ENCODE measurements at places on chromosomes 5 and 9.

DNA sequence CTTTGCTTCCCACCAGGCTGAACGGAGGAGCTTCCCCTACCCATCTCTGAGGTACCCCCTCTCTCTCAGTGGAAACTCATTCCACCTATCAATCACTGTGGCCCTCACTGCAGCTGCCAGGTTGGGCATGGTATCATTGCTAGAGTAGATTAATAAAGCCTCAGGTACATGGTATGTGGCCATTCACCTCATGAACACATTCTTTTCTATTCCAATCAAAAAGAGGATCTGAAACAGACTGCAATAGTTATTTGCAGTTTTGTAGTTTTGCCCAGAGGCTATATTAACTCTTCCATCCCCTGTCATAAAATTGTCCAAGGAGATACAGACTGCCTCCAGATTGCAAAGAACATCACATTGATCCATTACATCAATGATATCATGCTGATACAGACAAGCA lies 85.8 kb upstream of the MVB12B start:
- DNase-seq, result no peak

DNA sequence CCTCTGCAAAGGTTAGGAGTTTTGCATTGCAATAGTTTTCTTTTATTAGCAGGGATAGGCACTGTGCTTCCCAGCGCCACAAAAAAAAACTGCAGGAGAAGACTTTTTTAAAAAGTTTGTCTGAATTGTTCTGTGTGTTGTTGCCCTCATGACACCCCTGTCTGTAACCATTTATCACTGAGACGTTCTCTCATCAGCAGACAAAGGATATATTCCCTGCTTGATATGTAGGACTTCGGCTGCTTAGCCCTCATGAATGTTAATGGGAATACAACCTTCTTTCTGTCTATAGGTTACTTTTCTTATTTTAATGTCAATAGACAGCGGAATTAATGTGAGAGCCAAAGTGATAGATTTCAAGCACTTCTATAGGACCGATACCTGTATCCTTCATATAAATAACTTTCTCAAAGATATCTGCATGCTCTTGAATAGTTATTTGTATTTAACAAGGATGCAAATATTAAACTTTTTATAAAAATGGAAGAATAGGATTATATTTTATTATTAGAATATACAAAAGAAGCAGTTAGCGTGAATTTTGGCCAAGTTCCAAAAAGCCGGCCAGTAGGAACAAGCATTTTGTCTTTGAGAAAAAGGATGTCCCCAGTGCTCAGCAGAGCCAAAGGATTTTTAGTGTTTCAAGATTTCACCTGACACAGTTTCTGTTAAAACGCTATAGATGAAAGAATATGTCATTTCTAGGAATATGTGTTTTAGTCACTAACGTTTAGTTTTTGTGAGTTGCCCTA lies 1.5 kb upstream of the LYSMD3 start:
- DNase-seq, result peak; percentile 6

- peak; percentile 11 for DNase-seq
Observed at GRCh38 chr9:104009826-104010225, 84.3 kb upstream of the SMC2 start.

DNA sequence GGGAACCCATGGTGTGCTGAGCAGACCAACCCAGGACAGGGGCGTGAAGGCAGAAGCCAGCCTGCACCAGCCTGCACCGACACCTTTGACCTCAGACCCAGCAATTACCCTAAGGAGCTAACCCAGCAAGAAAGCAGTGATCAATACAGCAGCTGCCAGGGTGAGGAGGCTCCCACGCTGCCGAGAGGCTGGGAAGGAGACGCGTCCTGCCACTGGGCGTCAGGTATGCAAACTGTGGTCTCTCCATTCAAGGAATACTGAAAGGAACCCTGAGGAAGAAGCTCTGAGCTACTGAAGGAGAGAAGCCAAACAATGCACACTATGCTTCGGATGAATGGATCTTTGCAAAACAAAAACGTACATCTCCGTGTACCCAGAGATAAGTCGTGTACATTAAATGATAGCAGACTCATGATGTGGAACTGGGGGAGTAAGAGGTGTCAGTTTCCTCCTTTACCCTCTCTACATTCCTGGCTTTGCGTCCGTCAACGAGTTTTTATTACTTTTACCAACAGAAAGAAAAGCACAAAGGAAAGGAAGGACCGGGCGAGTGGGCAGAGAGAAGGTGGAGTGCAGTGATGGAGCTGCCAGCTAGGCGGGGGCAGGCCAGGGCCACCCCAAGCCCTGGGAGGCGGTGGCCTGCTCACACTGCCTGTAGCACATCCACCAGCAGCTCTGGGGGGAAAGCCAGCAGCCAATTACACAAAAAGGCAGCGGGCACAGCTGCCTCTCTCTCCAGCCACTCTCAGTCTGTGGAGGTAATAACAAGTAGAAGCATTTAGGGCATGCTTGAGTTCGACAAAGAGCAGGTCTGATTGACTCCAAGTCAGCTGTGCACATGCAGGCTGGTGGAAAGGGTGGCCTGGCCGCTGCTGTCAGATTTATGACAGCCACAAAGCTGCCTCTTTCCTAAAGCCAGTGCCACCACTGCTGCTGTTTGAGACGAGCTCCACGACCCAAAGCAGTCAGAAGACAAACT lies 29.3 kb downstream of the RASGEF1C start:
- peak; percentile 63 for DNase-seq

GRCh38 chr9:27554712-27555111 lies 18.6 kb downstream of the C9orf72 start:
- no peak for DNase-seq

DNA sequence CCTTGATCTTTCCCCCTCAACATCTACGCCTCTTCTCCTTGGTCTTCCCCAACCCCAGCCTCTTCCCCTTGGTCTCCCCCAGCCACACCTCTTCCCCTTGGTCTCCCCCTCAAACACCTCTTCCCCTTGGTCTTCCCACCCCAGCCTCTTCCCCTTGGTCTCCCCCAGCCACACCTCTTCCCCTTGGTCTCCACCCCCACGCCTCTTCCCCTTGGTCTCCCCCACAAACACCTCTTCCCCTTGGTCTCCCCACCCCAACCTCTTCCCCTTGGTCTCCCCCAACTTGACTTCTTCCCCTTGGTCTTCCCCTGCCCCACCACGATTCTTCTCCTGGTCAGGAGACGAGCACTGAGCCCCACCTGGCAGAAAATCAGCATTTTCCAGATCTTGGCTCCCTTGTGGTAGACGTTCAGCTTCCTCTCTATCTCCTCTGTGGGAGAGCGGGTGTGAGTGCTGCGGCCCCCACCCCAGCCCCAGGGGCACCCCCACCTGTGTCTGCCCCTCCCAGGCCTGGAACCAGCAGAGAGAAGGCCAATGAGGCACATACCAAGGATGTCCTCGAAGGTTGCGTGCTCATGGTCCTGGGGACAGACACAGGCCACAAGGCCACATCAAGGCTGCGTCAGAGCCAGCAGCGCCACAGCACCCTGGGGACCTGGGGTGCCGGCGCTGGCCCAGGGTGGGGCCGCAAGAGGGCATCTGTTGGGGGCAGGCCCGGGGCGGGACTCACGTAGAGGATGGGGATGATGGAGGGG lies 7.0 kb downstream of the NSMF start:
- DNase-seq, result no peak

- DNase-seq, result no peak
Observed at GRCh38 chr9:109507421-109507838, 9.3 kb upstream of the PTPN3 start.

- DNase-seq, result no peak
Observed at GRCh38 chr5:5140479-5141338, 579 bp downstream of the ADAMTS16 start.

DNA sequence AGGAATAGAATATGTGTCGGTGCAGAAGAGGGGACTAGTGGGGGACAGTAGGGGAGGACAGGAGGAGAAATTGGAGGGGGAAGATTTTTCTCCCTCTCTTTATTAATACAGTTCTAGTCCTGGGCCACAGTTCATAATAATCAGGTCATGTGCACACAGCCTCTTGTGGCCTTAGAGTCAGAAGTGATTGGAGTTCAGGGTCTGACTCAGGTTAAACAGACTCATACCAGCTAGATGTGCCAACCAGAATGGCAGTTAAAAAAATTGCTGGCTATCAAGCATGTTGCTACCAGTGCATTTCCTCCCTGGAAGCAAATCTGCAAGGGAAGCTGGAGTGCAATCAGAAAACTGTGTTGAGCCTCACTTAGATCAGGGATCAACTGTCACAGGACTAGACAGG lies 132.7 kb upstream of the MAP1B start:
- DNase-seq, result peak; percentile 18

GRCh38 chr5:128318691-128319090 lies 219.4 kb downstream of the FBN2 start:
- DNase-seq, result no peak

GRCh38 chr9:89793124-89793495 lies 188.3 kb downstream of the GADD45G start:
- no peak for DNase-seq

DNA sequence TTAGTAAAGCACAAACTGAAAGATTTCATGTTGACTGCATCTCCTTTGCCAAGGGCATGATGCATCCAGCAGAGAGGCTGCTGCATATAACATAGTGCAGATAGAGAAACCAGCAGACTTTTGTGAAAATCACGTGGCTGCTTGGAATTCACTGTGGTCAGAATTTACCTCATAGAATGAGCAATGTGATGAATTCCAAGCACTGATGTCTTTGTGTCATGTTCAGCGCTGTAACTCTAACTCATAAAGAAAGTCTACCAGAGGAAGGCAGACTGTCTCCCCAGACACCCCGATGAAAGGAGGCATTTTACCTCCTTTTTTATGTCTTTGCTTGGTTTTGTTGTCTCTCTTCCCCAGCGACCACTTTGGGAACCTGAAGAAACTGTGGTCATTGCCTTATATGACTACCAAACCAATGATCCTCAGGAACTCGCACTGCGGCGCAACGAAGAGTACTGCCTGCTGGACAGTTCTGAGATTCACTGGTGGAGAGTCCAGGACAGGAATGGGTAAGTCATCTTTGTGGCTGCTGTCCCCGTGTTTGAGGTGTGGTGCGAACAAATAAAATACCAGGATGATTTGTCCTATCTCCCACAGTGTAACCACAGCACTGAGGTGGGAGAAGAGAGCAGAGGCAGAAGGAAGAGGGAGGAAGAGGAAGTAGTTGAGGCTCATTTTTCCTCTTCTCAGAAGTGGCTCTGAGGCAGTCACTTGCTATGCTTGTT lies 42.0 kb downstream of the ITK start:
- DNase-seq, result peak; percentile 52

GRCh38 chr9:120924698-120925534 lies 1.7 kb downstream of the TRAF1 start:
- no peak for DNase-seq

DNA sequence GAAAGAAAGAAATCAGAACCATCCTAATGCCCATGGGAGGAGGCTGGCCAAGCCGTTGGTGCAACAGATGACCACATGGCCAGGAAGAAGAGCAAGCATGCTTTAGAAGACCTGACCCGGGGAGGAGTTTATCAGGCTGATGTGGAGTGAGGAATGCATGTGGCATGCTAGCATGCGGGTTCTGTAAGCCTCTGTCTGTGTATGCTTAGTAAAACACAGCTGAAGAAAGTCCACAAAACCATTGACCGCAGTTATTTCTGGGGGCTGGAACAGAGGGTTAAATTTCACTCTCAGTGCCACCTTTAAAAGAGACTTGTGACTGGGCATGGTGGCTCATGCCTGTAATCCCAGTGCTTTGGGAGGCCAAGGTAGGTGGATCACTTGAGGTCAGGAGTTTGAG lies 19.1 kb downstream of the GFI1B start:
- DNase-seq, result peak; percentile 97

- DNase-seq, result peak; percentile 57
Observed at GRCh38 chr5:173329491-173330337, 1.5 kb upstream of the STC2 start.

- no peak for DNase-seq
Observed at GRCh38 chr9:29511680-29512079, 1938.4 kb upstream of the C9orf72 start.

GRCh38 chr5:99243111-99243510 lies 314.3 kb upstream of the CHD1 start:
- DNase-seq, result no peak

DNA sequence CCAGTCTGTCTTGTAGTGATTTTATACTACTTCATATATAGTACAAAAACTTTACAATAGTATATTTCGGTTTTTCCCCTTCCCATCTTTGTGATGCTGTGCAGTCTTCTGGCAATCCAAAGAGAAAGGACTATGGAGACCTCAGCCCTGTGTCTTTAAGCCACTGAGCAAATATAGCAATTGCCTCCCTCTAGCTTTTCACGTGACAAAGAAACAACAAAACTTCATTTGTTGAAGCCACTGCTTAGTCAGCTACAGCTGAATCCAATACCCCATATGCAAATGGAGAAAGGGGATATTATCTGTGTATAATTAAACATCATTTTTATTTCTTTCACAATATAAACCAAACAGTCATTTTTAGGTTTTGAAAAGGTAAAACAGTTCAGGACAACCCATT lies 142.8 kb upstream of the STK32A start:
- DNase-seq, result no peak

- DNase-seq, result no peak
Observed at GRCh38 chr5:58825441-58825840, 242.6 kb downstream of the RAB3C start.

GRCh38 chr5:95352691-95353090 lies 38.5 kb upstream of the FAM81B start:
- no peak for DNase-seq

DNA sequence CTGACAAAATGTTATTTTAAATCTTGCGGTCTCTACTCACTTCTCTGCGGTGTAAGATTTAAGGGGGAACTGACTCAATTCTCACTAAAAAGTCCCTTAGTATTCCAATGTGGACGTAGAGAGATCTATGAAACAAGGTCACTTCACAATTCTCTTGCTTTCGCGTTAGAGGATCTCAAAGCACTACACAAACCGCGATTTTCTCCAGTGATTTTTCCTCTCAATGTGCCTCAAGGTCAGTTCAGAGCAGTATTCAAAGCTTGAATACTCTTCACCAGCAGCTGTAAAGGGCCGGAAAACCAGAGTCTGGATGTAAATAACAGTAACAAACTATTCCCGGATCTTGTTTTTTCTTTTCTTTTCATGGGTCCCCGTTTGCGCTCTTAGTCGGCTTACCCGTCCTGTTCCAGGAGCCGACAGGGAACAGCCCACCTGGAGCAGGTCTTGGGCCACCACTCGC lies 128.2 kb downstream of the TMEM161B start:
- DNase-seq, result peak; percentile 6

- peak; percentile 94 for DNase-seq
Observed at GRCh38 chr9:79686381-79687130, 114.8 kb downstream of the TLE4 start.

- DNase-seq, result peak; percentile 24
Observed at GRCh38 chr9:106745457-106745856, 117.5 kb upstream of the ZNF462 start.

GRCh38 chr5:74286734-74287695 lies 353.5 kb downstream of the ENC1 start:
- no peak for DNase-seq

DNA sequence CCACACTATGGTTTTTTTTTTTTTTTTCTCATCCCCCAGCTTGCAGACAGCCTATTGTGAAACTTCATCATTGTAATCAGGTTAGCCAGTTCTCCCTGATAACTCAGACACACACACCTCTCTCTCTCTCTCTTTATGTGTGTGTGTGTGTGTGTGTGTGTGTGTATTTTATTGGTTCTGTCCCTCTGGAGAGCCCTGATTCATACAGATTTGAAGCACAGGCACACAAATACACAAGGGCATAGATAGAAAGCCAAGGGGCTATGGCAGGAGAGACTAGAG lies 20.6 kb upstream of the VCAN start:
- no peak for DNase-seq

GRCh38 chr5:76717222-76718083 lies 1.5 kb downstream of the F2R start:
- no peak for DNase-seq

GRCh38 chr5:148972974-148973374 lies 89.9 kb downstream of the SH3TC2 start:
- peak; percentile 95 for DNase-seq

Data from myocyte (in vitro differentiated cells).